Activated CD8-positive, alpha-beta T cell treated with anti-CD3 and anti-CD28 coated beads, Interleukin-2, amount 10 ng/mL, durations not matched to agents 7 days and 5 days (primary cell): ENCODE measurements at places on chromosomes 2 and 18.
A peak's percentile ranks its signal among the peaks of the same experiment; 100 is the strongest.

- DNase-seq, result no peak
Observed at GRCh38 chr2:40489678-40489960, 37.7 kb upstream of the SLC8A1 start.

GRCh38 chr2:141317986-141318385 is 812.8 kb downstream of the LRP1B start:
- no peak for DNase-seq

DNA sequence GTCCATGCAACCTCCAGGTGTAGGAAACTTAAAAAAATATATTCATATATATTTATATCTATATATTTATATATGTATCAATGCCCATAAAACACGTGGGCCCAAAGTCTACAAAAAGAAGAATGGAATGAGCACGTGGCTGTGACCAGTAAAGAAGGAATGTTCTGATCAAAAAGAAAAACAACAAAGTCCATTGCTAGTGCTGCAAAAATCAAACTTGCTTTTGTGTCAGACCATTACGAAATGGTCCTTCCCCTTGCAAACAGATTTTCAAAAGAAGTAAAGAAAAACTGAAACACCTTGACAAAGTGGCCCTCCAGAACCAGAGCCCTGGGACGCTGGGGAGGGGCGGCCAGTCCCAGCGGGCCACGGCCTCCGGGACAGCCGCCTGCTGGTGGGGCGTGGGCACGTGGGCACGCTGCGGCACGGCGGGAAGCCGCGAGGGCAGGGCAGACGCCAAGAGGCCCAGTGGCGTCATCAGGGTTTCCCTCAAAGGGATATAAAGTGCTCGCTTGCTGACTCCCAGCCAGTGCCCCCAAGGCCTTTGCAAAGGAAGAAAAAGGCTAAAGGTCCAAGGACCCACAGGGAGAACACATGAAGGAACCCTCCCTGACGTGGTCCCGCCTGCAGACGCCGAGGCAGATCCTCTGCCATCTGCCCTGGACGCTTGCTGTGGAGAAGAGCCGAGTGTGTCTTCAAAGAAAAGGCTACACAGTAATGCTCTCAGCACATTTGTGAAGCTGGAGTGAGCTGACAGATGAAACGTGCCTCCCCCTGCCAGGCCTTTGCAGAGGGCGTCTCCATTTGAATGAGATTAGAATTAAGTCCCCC is 201.8 kb downstream of the TWIST2 start:
- no peak for DNase-seq

DNA sequence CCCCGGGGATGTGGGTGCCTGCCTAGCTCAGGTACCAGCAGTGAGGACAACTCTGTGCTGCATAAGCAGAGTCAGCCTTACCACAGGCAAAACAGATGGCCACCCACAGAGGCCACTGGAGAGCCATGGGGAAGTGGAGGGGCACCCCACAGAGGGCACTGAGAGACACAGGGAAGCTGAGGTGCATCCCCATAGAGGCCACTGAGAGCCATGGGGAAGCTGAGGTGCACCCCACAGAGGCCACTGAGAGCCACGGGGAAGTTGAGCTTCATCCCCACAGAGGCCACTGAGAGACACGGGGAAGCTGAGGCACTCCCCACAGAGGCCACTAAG is 134.1 kb upstream of the EPAS1 start:
- no peak for DNase-seq

GRCh38 chr2:204611764-204612163 is 66.5 kb downstream of the PARD3B start:
- no peak for DNase-seq

DNA sequence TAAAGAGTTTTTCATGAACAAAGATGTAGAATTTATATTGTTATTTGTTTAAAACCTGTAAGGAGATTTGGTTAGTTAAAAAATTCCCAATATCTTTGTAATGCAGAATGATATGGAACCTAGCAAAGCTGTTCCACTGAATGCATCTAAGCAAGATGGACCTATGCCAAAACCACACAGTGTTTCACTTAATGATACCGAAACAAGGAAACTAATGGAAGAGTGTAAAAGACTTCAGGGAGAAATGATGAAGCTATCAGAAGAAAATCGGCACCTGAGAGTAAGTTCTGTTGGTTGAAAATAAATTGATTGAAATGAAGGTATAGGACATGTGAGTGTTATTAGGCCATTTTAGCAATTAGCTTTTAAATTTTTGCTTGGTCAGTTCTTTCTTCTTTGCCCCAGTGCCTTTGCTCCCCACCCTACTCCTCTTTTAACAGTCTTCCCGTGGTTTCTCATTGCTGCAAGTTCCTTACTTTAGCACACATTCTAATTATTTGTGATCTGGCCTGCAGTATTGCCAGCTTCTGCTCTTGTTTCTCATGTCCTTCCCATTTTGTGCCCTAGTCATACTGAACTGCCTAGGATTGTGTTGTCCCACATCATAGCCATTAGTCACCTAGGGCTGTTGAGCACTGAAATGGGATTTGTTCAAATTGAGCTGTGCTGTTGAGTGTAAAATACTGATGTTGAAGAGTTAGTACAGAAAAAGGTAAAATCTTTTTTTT is 36.6 kb downstream of the VAPA start:
- DNase-seq, result no peak

DNA sequence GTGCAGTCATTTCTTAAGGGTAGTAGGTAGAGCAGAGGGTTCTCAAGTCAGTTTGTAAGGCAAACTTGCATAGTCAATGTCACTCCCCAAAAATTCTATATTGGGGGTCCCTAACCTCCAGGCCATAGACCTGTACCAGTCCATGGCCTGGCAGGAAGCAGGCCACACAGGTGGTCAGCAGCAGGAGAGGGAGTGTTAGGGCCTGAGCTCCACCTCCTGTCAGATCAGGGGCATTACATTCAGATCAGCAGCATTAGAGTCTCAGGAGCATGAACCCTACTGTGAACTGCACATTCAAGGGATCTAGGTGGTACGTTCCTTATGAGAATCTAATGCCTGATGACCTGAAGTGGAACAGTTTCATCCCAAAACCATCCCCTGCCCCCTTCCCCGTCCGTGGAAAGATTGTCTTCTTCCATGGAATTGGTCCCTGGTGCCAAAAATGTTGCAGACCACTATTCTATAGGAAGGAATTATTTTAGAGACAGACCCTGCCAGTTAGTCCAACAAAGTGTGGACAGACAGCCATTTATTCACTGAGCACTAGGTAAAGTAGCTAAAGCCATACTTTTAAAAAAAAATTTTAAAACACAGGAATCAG is 6.7 kb downstream of the COA5 start:
- DNase-seq, result peak; percentile 47

DNA sequence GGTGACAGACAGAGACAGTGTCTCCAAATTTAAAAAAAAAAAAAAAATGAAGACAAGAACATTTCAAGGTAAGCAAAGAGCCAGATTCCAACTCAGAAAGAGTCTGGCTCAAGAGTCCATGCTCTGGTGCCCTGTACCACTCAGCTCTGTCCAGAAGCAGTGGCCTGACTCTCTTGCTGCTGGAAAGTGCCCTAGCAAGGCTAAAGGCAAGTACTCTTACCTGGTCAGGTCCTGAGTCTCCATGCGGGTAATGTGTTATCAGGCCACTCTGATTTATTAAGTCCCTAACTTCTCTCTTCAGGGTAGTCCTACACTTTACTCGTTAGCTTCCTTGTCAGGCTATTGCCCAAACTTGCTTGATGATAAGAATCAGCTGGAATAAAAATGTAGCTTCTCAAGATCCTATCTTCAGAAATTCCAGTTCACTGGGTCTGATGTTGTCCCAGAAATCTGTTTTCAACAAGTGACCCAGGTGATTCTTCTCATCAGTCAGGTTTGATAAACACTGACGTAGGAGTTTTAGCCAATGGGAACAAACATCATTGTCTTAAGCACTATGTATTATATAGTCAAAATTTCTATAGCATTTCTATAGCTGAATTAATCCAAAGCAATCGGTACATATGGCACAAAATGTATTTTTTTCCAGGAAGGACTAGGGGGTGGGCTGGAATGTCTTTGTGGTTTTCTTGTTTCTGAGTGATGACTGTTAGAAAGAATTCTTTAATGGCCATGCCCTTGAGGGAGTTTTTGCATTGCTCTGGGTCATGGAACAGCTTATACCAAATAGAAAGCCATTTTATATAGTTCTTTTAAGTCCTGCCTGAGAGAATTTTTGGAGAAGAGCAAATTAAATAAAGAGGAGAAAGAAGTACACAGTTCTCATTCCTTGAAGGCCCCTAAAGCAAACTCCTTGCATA is 139.9 kb upstream of the DNMT3A start:
- no peak for DNase-seq

DNA sequence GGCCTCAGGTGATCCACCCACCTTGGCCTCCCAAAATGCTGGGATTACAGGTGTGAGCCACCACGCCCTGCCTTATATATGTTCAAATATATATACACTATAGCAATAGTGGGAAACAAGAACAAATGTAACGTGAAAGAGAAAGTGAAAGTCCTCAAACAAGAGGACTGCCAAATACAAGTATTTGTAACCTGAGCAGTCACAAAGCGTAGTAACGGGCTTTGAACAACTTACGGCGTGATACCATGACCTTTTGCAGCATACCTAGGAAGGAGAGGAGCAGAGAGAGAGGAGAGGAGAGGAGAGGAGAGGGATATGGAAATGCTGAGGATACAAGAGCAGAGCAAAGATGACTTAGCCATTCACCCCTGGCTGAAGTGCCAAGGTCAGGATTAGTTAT is 113.8 kb upstream of the RGPD4 start:
- no peak for DNase-seq

GRCh38 chr2:66021296-66021695 is 413.6 kb upstream of the MEIS1 start:
- DNase-seq, result no peak

- DNase-seq, result no peak
Observed at GRCh38 chr2:231047923-231048915, 8.4 kb upstream of the PSMD1 start.

DNA sequence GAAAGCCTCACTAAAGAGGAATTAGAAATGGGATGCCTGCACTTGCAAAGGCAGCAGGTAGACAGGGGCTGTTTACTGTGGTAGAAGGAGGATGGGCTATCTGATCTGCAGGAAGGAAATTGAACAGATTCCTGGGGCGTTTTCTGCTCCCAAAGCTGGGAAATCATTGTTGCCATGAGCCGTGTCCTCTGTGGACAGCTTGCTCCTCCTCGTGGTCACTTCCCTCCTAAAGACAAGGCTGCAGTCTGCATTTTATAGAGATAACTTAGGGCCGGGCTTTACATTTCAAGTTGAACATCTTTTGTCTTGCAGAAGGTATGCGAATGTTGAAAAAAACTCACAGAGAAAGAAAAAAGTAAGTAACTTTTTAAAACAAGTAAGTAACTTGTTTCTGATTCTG is 50.9 kb downstream of the DCDC2C start:
- no peak for DNase-seq

DNA sequence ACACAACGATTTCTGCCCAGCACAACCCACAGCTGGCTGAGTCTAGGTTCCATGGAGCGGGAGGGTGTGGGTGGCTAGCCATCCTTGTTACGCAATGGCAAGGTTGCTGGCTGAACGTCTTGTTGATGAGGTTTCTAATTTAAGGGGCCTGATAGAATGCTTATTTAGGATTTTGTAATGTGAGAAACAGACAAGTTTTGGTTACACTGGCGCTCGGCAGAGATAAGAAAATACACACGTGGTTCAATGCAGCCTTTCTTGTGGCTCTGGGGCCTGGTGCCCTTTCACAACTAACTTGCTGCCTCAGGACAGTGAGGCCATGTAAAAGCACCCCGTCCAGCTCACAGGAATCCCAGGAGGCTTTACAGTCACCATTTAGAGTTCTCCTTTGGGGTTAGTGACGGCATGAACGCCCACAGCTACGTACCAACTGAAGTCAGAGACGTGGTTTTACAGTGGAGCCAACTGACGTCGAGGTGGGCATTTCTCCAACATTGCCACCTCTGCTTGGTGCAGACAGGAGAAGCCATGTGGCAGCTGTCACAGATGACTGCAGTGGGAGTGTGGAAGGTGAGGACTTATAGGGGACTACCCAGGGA is 29.7 kb upstream of the PIEZO2 start:
- no peak for DNase-seq

GRCh38 chr2:217030081-217030480 is 170.2 kb upstream of the TNP1 start:
- DNase-seq, result no peak

DNA sequence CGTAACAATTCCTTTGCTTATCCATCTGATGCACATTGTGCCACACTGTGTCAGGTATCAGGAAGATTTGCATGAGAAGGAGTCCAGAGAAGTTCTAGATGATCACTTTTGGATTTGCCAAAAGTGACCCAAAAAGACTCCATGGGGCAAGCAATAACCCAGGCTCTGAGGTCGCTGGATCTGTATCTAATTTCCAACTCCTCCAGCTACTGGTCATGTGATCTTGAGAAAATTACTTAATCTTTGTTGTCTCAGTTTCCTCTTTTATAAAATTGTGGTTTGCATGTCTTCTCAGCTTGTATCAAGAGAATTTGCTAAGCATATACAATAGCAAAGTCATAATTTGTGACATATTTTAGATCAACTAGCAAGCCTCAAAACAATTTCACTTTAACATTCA is 61.3 kb upstream of the ITGA4 start:
- DNase-seq, result no peak

DNA sequence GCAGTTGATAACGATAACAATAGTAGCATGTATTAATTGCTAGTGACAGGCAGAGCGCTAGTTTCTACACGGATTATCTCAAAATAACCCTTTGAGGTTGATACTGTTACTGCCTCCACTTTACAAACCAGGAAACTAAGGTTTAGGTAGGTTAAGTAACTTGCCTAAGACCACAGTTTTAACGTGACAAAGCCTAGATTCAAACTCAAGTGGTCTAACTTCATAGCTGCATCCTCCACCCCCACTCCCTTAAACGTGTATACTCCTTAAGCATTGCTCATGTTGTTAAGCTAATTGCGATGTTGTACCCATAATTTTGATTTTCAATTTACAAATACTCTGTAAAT is 1.2 kb downstream of the ME2 start:
- DNase-seq, result no peak

DNA sequence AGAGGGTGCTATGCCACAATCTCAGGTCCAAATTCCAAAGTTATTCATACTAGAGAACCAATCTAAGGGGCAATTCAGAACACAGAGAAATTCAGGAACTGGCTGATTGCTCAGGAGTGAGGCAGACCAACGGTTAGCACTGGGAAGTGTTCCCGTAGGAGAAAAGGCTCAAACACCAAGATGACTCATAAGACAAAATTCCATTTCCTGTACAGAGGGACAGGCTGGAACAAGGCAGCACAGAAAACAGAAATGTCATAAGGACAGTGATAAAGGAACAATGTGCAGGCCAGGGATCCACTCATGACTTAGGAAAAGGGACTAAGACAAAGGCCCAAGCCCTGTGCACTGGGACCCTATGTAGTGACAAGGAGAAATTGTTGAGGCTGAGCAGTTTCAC is 54.2 kb downstream of the PDE1A start:
- DNase-seq, result no peak

DNA sequence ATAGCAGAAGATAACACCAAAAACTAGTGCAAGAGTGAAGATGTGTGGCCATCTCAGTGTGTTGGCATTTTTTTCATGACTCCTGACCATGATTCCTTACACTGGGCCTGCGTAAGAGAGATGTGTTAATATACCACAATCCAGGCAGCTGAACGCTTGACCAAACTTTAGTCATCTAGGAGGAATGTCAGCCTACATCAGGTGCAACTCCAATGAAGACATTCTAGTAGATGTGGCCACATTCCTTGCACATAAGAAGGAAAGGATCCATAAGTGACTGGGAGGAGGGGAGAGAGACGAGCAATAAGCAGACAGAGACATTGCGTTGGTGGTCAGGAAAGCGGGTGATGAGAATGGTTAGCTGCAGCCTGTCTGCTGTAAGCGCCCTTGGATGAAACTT is 42.6 kb downstream of the CYRIA start:
- DNase-seq, result no peak

- no peak for DNase-seq
Observed at GRCh38 chr2:230343747-230344146, 16.8 kb downstream of the SP140L start.
